ENCODE measurements at places on chromosomes 5 and 9. TPM values are rescaled to one million over a fixed set of nuclear protein-coding genes. Genes with fewer than 3 reads are reported as not detected.

CDO1 gene
- total RNA-seq, result 1.5 TPM

NOL6 gene
- 19.4 TPM for total RNA-seq

DAP gene
- total RNA-seq, result 32.1 TPM

ARHGEF28 gene
- total RNA-seq, result 23.8 TPM

AOPEP gene
- 84.9 TPM for total RNA-seq

IFNA21 gene
- total RNA-seq, result not detected

OR13C3 gene
- total RNA-seq, result not detected

ANKRD20A1 gene
- under 0.01 TPM for total RNA-seq

OR13F1 gene
- not detected for total RNA-seq

SH3GLB2 gene
- 26.3 TPM for total RNA-seq

PCDHGC4 gene
- 0.77 TPM for total RNA-seq

ZNF883 gene
- total RNA-seq, result 6.2 TPM

MZB1 gene
- not detected for total RNA-seq

ZFR gene
- total RNA-seq, result 83.7 TPM

PHF24 gene
- 0.28 TPM for total RNA-seq

ANKRD31 gene
- total RNA-seq, result 0.19 TPM

DMRTA1 gene
- total RNA-seq, result under 0.01 TPM

ARSI gene
- total RNA-seq, result 5.4 TPM

GRIN1 gene
- under 0.01 TPM for total RNA-seq

PCDHGA9 gene
- total RNA-seq, result 2.1 TPM

CD74 gene
- 0.38 TPM for total RNA-seq

GDF9 gene
- total RNA-seq, result 0.28 TPM

SPINK6 gene
- total RNA-seq, result not detected

ITGA2 gene
- 71.9 TPM for total RNA-seq

PDCD1LG2 gene
- total RNA-seq, result 22.4 TPM

PCDHGB6 gene
- total RNA-seq, result 2.5 TPM

ERCC8 gene
- 18.6 TPM for total RNA-seq

DNM1 gene
- total RNA-seq, result 3.1 TPM

CBY3 gene
- total RNA-seq, result not detected

SH3GL2 gene
- under 0.01 TPM for total RNA-seq

CARD9 gene
- 4.6 TPM for total RNA-seq

C5orf52 gene
- not detected for total RNA-seq

STKLD1 gene
- total RNA-seq, result 0.19 TPM

INSL4 gene
- not detected for total RNA-seq

MCC gene
- total RNA-seq, result 63.3 TPM

TRIM14 gene
- 3.6 TPM for total RNA-seq

GMCL2 gene
- not detected for total RNA-seq

TAF9 gene
- total RNA-seq, result 73.6 TPM

MEF2C gene
- 31.3 TPM for total RNA-seq

NTRK2 gene
- 2.3 TPM for total RNA-seq

GZMA gene
- total RNA-seq, result not detected

NIPSNAP3A gene
- 58.9 TPM for total RNA-seq

ADGRD2 gene
- total RNA-seq, result not detected

CDC25C gene
- total RNA-seq, result 1.1 TPM

ANKRD33B gene
- 1.3 TPM for total RNA-seq

IFNK gene
- total RNA-seq, result not detected

PCDHGA5 gene
- 0.58 TPM for total RNA-seq

FLT4 gene
- 0.58 TPM for total RNA-seq

FOXI1 gene
- under 0.01 TPM for total RNA-seq

DMGDH gene
- 3.7 TPM for total RNA-seq

PRSS3 gene
- total RNA-seq, result 6.5 TPM

NR6A1 gene
- 0.19 TPM for total RNA-seq

OLFM1 gene
- total RNA-seq, result 5.1 TPM

OBP2B gene
- not detected for total RNA-seq

PCDHGC3 gene
- total RNA-seq, result 31.0 TPM

GRAMD2B gene
- 34.7 TPM for total RNA-seq

Data from regular cardiac myocyte (primary cell).